ENCODE measurements at places on chromosomes 12 and 14.

DNA sequence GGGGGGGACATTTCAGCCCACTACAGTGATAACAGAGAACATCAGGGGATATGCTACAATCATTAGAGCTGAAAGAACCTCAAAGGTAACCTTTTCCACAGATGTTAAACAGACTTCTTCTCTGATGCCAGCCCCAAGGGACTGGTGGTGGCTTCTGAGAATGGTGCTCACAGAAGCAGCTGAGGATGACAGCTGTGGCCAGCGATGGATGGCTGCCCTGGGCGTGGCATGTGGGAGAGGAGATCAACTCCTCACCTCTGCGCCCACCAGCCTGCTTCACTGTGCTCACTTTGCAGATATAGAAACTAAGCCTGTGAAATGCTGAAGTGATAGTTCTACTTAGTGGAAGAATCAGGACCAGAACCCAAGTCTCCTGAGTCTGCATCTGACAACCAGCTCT, 33.0 kb downstream of the FOXN3 start:
- DNase-seq, result no peak

- DNase-seq, result peak; percentile 23
Measured at GRCh38 chr12:95548539-95549391, 2.5 kb downstream of the USP44 start.

DNA sequence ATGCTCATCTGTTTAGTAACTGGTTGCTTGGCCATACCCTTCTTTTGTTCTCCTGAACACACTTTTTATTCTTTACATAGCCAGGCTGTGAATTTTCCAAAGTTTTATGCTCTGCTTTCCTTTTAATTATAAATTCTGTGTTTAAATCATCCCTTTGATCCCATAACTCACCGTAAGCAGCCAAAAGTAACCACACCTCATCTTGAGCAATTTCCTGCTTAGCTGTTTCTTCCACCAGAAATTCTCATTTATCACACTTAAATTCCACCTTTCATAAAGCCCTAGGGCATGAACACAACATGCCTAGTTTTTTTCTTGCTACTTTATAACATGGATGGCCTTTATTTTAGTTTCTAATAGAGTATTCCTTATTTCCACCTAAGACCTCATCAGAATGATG, 510.7 kb downstream of the C12orf50 start:
- DNase-seq, result no peak

- DNase-seq, result no peak
Measured at GRCh38 chr12:117328556-117329100, 32.8 kb downstream of the NOS1 start.

DNA sequence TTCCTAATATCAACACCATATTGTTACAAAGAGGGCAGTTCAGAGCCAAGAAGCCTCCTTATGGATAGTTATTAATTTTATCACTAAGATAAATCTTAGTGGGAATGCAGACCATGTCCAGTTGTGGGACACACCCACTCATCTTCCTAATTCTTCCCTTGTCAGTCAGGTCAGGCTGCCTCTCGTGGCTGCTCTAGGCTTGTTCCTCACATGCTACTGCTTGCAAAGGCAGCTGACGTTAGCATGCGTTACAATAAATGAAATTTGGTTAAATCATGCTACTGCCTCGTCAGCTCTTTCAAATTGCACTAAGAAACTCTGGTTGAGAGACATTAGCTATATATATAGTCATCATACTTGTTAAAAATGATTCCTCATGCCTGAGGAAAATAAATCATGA, 108.4 kb downstream of the CAND1 start:
- DNase-seq, result no peak

GRCh38 chr12:86914721-86915120, 658.5 kb upstream of the MGAT4C start:
- peak; percentile 28 for DNase-seq

- no peak for DNase-seq
Measured at GRCh38 chr14:97379091-97379531, 581.9 kb downstream of the VRK1 start.

- DNase-seq, result peak; percentile 88
Measured at GRCh38 chr14:50000380-50001150, 107.7 kb downstream of the ARF6 start.

- DNase-seq, result no peak
Measured at GRCh38 chr14:44165286-44165685, 341.8 kb downstream of the FSCB start.

DNA sequence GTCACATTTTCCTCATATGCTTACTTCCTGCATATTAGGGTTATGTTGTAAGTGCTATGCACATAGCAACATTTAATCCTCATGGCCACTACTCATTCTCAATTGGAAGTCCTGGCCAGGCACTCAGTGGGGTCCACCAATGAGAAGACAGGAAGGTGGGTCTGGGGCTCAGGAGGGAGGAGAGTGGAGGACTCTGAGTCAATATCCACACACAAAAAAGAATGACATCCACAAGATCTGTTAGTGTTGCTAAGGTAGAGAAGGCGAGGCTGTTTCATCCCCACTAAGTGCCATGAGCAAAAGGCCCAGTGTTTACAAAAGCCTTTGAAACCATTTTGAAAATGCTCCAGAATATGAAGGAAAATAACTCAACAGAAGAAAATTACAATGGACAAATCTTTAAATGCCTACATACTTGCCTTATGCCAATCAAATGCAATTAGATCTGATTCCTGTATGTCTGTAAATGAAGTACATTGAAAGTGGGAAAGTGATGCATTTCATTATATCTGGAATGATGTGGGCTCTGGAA, 53.9 kb downstream of the EID3 start:
- no peak for DNase-seq

DNA sequence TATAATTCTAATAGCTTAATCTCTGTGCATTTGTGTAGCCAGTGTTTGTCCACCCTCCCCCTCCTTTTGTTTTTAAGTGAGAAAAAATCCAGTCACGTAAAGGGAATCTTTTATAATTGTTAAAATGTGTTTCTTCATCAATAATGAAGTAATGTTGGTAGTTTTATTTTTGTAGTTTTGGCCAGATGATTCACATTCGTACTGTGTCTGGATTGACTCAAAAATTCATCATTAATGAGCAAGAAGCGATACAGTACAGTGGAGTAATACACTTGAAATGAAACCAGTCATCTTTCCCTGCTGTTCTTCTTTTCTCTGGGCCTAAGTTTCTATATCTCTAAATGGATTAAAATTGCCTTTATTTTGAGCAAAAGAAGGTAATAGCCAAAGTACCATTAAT, 86.5 kb downstream of the SRGAP1 start:
- peak; percentile 52 for DNase-seq

DNA sequence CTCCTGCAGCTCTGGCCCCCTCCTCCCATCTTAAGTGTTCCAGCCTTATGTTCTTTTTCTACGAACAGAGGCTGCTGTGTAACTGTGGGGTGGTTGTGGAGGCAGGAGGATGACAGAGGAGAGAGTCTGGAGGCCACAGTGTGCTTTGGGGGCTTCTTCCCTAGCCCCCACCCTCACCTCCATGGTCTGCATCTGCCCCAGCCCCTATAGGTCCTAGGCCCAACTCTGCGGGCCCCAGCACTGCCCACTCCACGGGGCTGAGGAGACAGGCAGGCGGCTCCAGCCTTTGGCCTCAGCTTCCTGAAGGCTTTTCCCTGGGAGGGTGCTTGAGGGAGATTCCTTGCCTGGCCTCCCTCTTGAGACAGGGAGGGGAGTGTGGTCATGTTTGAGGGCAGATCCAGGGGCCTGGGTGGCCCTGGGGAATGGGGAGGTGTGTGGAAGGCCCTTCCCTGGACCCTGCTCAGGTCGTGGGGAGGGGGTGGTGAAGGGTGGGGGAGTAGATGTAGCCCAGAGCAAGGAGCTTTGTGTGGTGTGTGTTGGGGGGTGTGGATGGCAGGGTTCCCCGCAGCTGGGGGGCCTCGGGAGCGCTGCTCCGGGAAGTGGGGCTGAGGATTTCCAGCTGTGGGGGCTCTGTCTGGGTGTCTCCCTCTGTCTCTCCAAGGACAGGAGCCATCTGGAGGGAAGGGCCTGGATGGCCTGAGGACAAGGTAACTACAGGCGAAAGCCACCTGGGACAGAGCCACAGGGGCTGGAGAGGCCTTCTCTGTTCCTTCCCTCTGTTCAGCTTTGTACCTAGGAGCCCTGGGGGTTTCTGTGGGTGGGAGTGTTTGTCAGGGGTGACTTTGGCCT, 1.1 kb downstream of the SMIM41 start:
- no peak for DNase-seq

- no peak for DNase-seq
Measured at GRCh38 chr14:81559385-81559784, 25.7 kb upstream of the SEL1L start.

- DNase-seq, result no peak
Measured at GRCh38 chr12:123962513-123962912, 10.1 kb downstream of the CCDC92 start.

GRCh38 chr12:54286042-54287030, 5.8 kb downstream of the HNRNPA1 start:
- no peak for DNase-seq

DNA sequence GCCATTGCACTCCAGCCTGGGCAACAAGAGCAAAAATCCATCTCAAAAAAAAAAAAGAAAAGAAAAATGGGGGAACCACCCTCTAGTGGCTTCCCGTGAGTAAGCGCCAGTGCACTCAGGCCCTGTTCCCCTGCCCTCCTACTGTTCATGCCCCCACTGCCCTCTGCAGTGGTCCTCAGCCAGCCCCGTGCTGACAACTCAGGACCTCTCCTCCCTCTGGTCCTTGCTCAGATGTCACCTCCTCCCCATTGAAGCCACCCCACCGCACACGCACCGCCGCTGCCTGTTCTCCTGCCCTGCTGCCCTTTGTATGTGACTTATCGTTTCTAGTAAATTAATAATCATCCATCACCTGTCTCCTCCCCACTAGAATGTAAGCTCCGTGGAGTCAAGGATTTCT, 58.8 kb upstream of the DYNC1H1 start:
- DNase-seq, result no peak

DNA sequence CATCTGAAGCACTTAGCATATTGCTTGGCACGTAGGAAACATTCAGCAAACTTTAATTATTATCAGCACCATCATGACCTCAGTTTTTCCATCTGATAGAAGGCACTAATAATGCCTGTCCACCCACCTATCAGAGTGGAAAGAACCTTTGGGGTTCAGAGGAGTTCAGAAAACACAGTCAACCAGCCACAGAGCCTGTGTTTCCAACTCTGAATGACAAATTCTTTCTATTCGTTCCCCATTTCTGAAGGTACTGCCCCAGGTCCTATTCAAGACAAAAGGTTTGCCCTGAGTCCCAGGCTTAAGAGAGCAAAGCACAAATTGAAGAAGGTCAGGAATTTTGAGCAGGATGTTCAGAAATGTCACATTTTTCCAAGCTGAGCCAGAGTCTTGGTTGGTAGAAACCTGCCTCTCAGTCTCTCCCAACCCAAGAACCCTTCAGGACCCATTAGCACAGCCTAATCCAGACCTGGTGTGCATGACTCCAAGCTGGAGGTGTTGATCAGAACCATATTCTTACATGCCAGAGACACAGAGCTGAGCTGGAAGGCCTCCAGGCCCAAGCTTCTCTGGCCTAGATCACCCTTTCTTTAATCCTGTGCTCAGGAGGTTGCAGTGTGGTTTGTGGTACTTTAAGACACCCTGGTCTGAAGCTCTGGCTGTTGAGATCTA, 114.4 kb downstream of the TBX5 start:
- DNase-seq, result no peak

- DNase-seq, result peak; percentile 75
Measured at GRCh38 chr12:122318607-122319605, 52.6 kb upstream of the VPS33A start.
